ENCODE measurements at places on chromosomes 7 and 10. TPM values are rescaled to one million over a fixed set of nuclear protein-coding genes. Genes with fewer than 3 reads are reported as not detected.

- no peak for DNase-seq
Measured at GRCh38 chr7:142460402-142461117, 202.7 kb upstream of the PRSS58 start.

- no peak for DNase-seq
Measured at GRCh38 chr7:42292991-42293521, 56.0 kb upstream of the GLI3 start.

DNA sequence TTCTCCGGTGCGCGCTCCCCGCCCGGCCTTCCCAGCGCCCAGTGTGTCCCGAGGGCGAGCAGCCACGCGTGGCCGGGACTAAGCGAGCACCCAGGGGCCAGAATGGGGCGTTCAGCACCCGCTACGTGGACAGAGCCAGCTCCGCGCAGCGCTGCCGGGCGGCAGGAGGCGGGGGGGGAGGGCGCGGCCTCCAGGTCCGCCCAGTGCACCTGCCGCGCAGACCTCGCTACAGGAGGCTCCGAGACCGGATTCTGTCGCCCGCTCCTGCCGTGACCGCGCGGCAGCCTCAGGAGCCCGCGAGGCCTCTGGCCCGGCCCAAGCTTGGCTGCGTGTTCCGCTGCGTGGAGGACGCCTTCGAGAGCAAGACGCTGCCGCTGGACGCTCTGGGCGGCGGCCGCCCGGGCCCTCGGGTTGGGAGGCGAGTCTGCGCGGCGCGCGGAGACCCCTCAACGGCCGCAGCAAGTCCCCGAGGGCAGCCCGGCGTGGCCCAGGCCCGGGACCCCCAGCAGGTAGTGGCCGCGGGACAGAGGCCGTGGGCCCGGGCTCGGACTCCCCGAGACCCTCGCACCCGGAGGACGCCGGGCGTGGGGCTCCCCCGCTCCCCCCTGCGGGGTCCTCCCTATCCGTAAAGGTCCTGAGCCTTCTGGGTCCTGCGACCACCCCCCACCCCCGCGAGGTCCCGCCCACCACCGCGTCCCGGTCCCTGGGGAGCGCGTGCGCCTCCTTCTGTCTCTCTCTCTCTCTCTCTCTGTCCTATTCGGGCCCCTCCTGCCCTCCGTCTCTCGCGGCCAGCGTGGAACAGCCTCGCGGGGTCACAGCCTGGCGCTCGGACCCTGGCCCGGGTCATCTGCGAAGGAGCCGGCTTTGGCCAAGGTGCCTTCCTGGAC is 904 bp upstream of the DPYSL4 start:
- peak; percentile 47 for DNase-seq

GRCh38 chr7:13963925-13964324 is 25.5 kb downstream of the ETV1 start:
- no peak for DNase-seq

EBF3 gene
- 6.2 TPM for total RNA-seq
